OCI-LY7 (cell line): ENCODE measurements at places on chromosomes 4 and X. TPM values are rescaled to one million over a fixed set of nuclear protein-coding genes. Genes with fewer than 3 reads are reported as not detected.

Gene HTR2C
- total RNA-seq = not detected in 2 replicates

Gene MID2
- total RNA-seq = not detected in 2 replicates

Gene OTC
- total RNA-seq = not detected in 2 replicates

Gene HS3ST1
- not detected in 2 replicates for total RNA-seq

Gene ZNF81
- total RNA-seq = 12.3 and 12.8 TPM in 2 replicates

Gene PCSK1N
- total RNA-seq = not detected in 2 replicates

Gene ARR3
- total RNA-seq = not detected in 2 replicates

Gene NELFA
- total RNA-seq = 45.7 and 53.4 TPM in 2 replicates

Gene BEX2
- total RNA-seq = 4.4 and 5.7 TPM in 2 replicates

Gene ATP1B4
- not detected in 2 replicates for total RNA-seq

Gene AFF2
- total RNA-seq = 106 and 127 TPM in 2 replicates

Gene CENPI
- total RNA-seq = 45.5 and 47.4 TPM in 2 replicates

Gene FGFBP2
- not detected in 2 replicates for total RNA-seq

Gene WDR19
- 47.5 and 51.0 TPM in 2 replicates for total RNA-seq

Gene ARHGEF9
- 21.7 and 26.7 TPM in 2 replicates for total RNA-seq

Gene TMSB15A
- total RNA-seq = not detected in 2 replicates

Gene L1CAM
- total RNA-seq = not detected in 2 replicates

Gene PPEF2
- total RNA-seq = 0.42 TPM in 1 of 2 replicates, not detected in the other

Gene STK26
- 28.6 and 30.9 TPM in 2 replicates for total RNA-seq

Gene DCAF4L1
- 0.07 and 0.30 TPM in 2 replicates for total RNA-seq

Gene MAGEA9B
- not detected in 2 replicates for total RNA-seq

Gene CENPVL3
- total RNA-seq = not detected in 2 replicates

Gene SHROOM4
- not detected in 2 replicates for total RNA-seq

Gene CLCN3
- total RNA-seq = 37.5 and 42.0 TPM in 2 replicates

Gene ZMAT1
- total RNA-seq = not detected in 2 replicates

Gene UGT2B17
- total RNA-seq = not detected in 2 replicates

Gene CHRNA9
- not detected in 2 replicates for total RNA-seq

Gene RBMXL3
- total RNA-seq = not detected in 2 replicates

Gene SAGE1
- total RNA-seq = not detected in 2 replicates

Gene KIAA1210
- total RNA-seq = not detected in 2 replicates

Gene GAB1
- 99.3 and 106 TPM in 2 replicates for total RNA-seq

Gene STBD1
- total RNA-seq = not detected in 2 replicates

Gene LEF1
- total RNA-seq = 223 and 306 TPM in 2 replicates

Gene EREG
- not detected in 2 replicates for total RNA-seq

Gene SYAP1
- 20.0 and 22.9 TPM in 2 replicates for total RNA-seq

Gene GASK1B
- 4.4 and 5.1 TPM in 2 replicates for total RNA-seq

Gene FMR1NB
- total RNA-seq = not detected in 2 replicates
